Upper lobe of left lung (tissue), 6 donors: ENCODE measurements at places on chromosomes 4 and X. TPM values are rescaled to one million over a fixed set of nuclear protein-coding genes. Genes with fewer than 3 reads are reported as not detected.

Gene CLDN34
- 1.5 TPM for total RNA-seq

DNA sequence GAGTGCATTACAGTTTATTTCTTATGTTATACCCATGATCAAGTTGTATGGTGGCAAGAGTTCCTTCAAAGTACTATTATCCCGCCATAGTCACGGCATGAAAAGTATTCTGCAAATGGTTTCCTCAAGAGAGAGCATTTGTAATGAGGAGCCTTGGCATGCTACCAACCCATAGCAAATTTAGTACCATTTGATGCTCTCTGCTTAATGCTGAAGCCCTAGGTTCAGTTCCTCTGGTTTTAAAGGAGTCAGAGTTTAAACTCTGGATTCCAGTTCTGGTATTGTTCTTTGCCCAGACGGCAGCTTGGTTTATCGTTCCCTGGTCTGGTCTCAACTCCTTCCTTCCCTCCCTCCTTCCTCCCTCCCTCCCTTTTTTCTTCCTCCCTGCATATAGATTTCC is 371.3 kb downstream of the BMPR1B start:
- no peaks in the 10 kb centered on the region for H3K27me3 ChIP-seq
- peaks cover 3% of the 10 kb centered on the region for H3K4me1 ChIP-seq
- no peak overlapping the region for H3K27ac ChIP-seq
- no peak for DNase-seq
- no peak overlapping the region for H3K4me3 ChIP-seq

DNA sequence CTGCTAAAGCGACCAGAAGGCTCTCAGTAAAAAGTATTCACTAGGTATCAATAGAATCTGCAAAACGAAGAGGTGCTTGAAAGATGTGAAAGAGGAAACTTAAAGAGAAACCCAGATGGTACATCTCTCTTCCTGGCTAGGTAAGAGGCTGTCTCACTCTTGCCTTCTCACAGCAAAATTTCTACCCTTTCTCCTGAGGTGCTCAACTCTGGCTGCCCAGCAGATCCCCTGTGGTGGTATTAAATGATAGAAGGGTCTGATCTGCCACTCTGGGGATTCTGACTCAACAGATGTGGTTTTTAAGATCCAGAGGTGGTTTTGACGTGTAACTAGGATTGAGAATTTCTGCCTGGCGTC is 14.9 kb upstream of the TSPAN5 start:
- no peak overlapping the region for H3K27ac ChIP-seq
- DNase-seq: no peak
- H3K27me3 ChIP-seq: no peaks in the 10 kb centered on the region
- H3K4me3 ChIP-seq: no peak overlapping the region

Gene PASD1
- not detected for total RNA-seq
